ENCODE measurements at places on chromosomes 13 and 19.
A peak's percentile ranks its signal among the peaks of the same experiment; 100 is the strongest.

GRCh38 chr13:95788100-95788463 is 111.1 kb downstream of the DNAJC3 start:
- DNase-seq = no peak

GRCh38 chr13:87975035-87975434 is 303.9 kb downstream of the SLITRK5 start:
- no peak for DNase-seq

GRCh38 chr13:33169273-33169980 is 116.1 kb downstream of the STARD13 start:
- DNase-seq = no peak

DNA sequence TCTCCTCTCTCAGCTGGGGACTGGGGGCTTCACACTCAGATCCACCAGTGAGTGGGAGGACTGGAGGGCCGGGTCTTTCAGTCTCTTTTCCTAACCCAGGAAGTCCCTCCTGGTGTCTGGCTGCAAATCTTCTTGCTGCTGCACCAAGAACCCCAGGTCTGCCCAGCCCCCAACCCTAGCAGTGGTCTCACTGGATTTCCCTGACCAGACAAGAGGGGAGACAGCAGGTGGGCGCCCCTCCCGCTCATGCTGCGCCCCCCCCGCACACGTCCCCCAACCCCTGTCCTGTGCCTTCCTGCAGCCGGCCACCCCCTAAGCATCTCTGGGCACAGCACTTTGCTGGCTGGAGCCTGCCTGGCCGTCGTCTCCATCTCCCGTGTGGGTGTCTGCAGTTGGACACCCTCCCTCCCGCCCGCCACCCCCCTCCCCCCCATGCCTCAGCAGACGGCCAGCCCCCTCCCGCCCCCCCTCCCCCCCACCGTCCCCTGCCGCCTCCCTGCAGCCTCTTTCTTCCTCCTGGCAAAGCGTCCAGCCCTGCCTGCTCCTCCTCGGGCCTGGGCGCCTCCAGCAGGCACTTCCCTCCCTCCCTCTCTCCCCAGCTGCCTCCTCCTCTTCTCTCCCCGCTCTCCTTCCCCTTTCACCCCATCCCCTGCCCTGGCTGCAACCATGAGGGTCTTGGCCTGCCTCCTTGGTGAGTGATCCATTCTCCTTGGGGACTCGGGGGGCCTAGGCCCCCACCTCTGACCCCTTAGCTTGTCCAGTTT is at the start of gene SSC5D:
Gene SSC5D (plus strand): TSS at position 513 of the 764 bp plus-strand sequence. CDS start 154 bp downstream, at position 667.
- no peak for DNase-seq

GRCh38 chr13:41133951-41134350 is 1.3 kb upstream of the KBTBD6 start:
- no peak for DNase-seq

GRCh38 chr19:30886222-30886621 is 463.0 kb downstream of the TSHZ3 start:
- no peak for DNase-seq

DNA sequence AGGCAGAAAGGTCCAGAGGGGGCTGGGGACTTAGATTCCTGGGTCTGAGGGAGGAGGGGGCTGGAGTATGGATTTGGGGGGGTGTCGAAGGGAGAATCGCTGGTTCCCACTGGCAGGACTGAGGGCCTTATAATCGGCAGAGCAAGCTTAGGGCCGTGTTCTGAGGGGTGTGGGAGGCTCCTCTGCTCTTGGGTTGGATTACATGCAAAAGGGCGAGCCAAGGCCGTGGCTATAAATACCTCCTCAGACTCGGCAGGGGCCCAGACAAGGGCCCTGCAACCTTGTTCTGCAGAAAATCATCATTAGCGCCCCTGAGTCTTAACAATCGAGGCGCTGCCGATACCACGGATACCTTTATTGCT is 707 bp upstream of the MAMSTR start:
- no peak for DNase-seq

DNA sequence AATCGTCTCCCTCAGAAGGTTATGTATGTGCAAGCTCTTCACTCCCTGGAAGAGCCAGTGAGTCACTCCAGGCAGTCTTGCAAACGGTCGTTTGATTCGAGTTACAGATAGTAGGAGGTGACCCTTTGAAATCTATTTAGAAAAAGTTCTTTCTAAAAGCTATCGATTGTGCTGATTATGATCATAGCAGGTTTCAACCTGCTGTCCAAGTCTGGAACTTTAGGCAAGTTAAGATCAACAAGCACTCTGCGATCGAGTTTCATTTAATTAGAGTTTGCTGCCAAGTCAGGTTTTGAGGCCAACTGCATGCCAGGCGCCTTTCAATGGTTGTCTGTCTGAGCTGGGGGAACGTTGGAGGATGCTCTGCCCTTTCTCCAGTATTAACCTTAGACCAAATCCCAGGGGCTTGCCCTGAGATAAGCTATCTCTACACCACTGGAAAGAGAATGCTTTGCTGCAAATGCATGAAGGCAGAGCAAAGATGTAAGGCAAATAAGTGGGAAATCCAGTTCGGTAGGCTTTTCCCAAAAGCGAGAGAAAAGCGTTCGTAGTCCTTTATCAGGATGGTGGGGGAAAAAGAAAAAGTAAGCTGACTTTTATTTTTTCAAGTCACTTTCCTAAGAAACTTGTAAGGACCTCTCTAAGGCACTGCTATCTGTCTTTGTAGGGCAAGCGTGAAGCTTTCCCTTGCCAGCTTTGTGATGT is 287.5 kb downstream of the ATP8A2 start:
- DNase-seq = peak; percentile 67

- peak; percentile 98 for DNase-seq
These were observed 12.1 kb upstream of the PSMD8 start for GRCh38 chr19:38362076-38362945.

- no peak for DNase-seq
These were observed 5.5 kb downstream of the EEF2 start for GRCh38 chr19:3979674-3980352.

DNA sequence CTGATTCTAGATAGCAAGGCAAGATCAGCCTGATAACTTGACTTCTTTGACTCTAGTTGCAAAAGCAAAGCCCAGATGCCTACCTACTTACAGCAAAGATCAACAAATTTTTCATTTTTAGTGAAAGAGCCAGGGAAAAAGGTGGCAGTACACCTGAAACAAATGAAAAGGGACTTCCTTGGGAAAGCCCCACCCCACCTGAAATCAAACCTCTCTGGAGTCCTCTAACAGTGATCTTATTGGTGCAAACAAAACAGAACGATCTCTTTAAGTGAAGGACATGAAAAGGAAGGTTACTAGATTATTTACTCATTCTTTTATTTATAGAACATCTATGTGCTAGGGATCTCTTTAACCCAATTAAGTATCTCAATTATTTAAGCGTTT is 507 bp upstream of the LCP1 start:
- no peak for DNase-seq

DNA sequence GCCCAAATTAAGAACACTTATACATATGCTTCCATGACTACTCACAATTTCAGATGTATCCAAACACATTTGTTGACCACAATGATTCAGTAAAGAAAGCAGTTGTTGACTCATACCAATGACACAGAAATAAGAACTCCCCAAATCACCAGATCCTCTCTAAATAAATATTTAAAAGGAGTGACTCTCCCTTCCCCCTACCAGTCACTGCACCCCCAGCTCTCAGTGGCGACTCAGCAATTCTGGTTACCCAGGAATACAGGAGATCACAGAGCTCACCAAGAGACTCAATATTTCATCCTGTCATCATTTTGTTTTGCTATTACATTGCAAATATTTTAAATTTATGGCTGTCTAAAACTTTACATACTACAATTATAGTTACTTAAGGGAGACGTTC is 131.5 kb downstream of the RGCC start:
- DNase-seq = no peak

- DNase-seq = peak; percentile 69
These were observed 8.1 kb downstream of the RINL start for GRCh38 chr19:38869836-38870607.

- DNase-seq = no peak
These were observed 26.7 kb downstream of the MAB21L1 start for GRCh38 chr13:35449821-35450220.

GRCh38 chr13:79382545-79383275 is 23.3 kb downstream of the RBM26 start:
- peak; percentile 2 for DNase-seq

DNA sequence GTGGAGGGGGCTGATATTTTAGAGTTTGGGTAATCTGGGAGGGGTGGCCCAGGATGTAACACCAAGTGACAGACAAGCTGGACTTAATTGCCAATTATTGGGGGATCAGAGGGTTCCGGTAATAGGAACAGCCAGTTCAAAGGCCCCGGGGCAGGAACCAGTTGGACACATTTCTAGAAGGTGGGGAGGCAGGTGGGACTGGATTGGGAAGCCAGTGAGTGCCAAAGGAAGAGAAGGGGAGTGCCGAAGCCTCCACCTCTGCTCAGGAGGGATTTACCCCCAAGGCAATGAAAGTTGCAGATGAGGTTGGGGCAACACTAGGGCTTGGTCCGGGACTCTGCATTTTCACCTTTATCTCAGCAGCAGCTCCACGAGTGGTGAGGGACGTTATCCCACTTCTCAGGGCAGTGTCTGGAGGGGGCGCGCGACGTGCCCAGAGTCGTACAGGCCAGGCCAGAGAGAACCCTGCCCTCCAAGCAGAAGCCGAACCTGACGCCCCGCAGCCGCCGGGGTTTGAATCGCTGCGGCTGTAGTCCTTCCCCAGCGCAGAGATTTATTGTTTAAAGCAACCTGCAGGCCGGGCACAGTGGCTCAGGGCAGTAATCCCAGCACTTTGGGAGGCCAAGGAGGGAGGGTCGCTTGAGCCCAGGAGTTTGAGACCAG is 5.7 kb upstream of the JUND start:
- DNase-seq = no peak

GRCh38 chr13:96650301-96650886 is 343.9 kb downstream of the OXGR1 start:
- DNase-seq = no peak

GRCh38 chr19:17302391-17303166 is 646 bp downstream of the ABHD8 start:
- no peak for DNase-seq

DNA sequence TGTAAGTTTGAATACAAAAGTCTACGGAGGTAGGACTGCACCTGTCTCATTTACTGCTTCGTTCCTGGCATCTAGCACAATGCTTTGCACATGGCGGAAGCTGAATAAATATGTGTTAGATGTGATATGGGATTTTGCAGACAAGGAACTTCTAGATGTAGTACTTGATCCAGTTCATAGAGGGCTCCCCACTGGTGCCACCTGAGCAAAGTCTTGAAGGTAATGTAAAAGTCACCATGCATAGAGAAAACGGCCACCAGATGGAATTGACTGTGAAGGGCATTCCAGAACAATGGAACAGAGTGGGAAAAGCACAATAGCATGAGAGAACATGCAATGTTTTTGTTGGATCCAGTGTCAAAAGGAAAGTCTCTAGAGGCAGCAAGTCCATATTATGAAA is 209.3 kb downstream of the HS6ST3 start:
- DNase-seq = no peak

GRCh38 chr13:66853564-66853963 is 376.6 kb downstream of the PCDH9 start:
- no peak for DNase-seq

- DNase-seq = no peak
These were observed at the start of gene CLEC17A for GRCh38 chr19:14582894-14583340. CLEC17A (plus strand) TSS chr19:14583084; CDS start chr19:14583161, 77 bp downstream.

DNA sequence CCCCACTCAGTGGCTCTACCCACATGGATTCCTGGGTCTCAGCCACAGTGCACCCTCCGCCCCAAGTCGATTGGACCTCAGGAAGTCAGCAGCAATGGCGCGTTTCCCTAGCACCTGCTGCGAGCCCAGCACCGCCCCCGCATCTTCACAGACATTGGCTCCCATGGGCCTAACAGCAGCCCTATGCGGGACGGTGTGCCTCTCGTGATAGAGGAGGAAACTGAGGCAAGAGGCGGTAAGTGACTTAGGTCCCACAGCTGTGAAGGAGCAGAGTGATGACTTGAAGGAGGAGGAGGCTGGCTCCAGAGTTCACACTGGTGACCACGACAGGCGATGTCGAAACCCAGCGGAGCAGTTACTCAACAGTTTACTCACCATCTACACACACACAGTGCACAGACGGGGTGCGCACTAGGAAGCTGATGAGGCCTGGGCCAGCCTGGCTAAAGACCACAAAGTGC is 104.5 kb upstream of the SOX1 start:
- no peak for DNase-seq

GRCh38 chr19:21463449-21464105 is 41.8 kb upstream of the ZNF429 start:
- DNase-seq = no peak

GRCh38 chr13:83884141-83884540 is 1.9 kb upstream of the SLITRK1 start:
- DNase-seq = no peak

- DNase-seq = no peak
These were observed 564 bp downstream of the SPART start for GRCh38 chr13:36345438-36346221.

DNA sequence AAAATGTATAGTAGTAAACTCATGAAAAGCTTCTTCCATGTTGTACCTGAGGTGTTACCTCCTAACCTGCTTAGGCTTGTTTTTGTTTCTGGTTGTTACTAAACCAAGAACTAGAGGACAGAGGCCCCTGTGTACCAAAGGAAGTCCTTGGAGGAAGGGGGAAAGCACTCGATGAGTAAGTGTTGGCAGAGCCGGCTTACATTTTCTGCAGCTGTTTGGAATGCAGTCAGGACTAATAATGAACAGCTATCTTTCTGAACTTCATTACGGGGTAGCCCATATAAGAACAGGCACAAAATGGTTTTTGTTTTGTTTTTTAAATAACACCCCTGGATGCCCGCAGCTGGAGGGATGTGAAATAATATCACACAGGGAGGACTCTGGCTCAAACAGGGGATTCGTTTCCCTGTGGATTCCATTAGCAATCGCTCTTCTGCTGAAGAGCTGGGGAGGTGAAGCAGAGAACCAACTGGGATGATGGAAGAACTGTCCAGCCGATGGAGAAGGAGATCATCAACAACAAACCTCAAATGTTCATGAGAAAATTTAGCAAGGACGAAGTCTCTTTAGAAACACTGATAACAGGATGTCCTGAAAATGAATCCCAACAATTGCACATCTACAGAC is 214.2 kb upstream of the MAB21L1 start:
- no peak for DNase-seq

GRCh38 chr13:43307921-43308433 is 284.6 kb downstream of the DNAJC15 start:
- DNase-seq = peak; percentile 91

GRCh38 chr13:40981361-40981760 is 37.8 kb downstream of the ELF1 start:
- no peak for DNase-seq

DNA sequence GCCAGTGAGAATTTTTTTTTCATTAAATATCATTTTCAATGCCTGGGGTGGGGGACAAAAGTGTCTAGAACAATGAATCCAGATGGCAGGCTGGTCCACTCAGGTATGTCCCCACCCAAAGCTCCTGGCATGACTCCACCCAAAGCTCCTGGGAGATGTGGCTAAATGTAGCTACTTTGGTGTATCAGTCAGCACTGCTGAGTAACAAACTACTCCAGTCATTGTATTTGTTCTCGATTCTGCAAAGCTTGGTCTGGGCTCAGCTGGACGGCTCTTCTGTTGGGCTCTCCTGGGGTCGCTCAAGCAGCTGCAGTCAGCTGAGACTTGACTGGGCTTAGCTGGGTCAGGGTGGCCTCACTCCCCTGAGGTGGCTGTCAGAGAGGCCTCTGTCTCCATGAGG is 48.5 kb downstream of the CELF5 start:
- no peak for DNase-seq
